ENCODE measurements at places on chromosomes 1 and 21. TPM values are rescaled to one million over a fixed set of nuclear protein-coding genes. Genes with fewer than 3 reads are reported as not detected.

The ST6GALNAC3 gene
- total RNA-seq, result 25.1 TPM

The ELAPOR1 gene
- 0.25 TPM for total RNA-seq

The CNTN2 gene
- not detected for total RNA-seq

The IFNAR2 gene
- 7.9 TPM for total RNA-seq

The TMEM50A gene
- 163 TPM for total RNA-seq

The DTL gene
- total RNA-seq, result 10.0 TPM
